ENCODE measurements at places on chromosomes 3 and 15.

DNA sequence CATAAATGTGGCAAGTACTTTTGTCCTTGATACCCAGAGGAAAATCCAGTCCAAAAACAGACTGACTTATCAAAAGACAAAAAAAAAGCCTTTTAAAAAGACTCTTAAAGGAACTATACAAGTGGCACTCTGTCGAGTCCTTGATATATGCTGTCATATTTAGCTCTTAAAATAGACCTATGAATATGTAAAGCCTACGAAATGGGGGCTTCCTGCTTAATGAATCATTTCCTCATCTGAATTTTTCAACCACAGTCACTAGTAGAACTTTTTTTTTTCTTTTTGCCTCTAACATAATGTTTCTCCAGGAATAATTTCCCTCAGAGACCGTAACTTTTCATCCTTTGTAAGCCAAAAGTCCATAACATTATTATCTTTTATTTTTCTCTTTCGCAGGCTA lies 95.8 kb downstream of the P3H2 start:
- DNase-seq: peak; percentile 13

DNA sequence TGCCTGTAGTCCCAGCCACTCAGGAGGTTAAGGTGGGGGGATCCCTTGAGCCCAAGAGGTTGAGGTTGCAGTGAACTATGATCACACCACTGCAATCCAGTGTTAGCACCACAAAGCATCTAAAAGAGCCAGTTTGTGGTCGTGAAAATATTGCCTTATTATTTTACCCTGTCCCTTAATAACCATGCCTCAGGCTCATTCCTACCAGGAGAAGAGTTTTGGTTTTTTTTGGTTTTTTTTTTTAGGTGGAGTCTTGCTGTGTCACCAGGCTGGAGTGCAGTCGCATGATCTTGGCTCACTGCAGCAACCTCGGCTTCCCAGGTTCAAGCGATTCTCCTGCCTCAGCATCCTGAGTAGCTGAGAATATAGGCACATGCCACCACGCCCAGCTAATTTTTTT lies 17.9 kb upstream of the AVEN start:
- peak; percentile 29 for DNase-seq

DNA sequence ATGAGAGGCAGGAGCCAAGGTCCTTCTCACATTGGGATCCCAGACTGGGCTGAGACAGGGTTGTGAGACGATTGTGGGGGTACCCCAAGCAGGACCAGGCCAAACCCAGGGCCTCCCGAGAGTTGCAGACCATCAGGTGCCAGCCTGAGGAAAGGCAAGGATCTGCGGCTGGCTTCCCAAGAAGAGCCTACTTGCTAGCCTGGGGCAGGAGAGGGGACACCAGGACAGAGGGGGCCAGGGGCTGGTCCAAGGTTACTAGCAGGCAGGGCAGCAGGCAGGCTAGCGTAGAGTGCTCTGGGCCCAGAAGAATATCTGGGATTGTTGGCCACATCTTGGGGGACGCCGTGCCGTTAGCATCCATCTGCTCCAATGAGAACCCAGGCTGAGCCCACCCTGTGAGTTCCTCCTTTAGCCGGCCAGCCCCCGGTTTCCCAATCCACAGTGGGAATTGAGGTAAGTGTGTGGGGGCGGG lies 546 bp downstream of the CISH start:
- DNase-seq: no peak

GRCh38 chr15:93080451-93080850 lies 8.6 kb downstream of the RGMA start:
- no peak for DNase-seq

DNA sequence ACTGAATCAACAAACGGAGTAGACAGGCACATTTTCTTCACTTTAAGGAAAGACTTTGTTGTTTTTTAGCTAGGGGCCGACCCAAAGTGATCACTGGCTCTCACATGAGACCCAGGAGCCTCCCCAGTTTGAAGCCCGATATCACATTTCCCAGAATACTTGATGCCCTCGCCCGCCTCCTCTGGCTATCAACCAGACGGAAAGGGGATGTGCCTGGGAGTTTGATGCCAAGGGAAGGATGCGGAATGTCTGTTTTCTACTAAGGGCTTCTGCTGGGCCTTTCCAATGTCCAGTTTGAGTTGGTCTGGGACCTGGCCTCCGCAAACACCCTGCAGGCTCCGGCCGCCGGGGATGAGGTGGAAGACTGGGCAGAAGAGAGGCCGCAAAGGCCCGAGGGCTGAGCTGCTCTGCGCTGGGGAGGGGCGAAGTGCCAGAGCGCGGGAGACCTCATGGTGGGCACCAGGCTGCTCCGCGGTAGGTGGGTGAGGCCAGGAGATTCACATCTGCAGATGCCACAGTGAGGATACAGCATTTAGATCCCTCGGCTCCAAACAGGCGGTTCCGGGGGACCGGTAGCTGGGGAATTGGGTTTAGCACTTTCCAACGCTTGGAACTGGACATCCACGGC lies 491 bp upstream of the ZNF774 start:
- no peak for DNase-seq

- DNase-seq: no peak
These were observed 561.2 kb upstream of the ALCAM start for GRCh38 chr3:104805508-104805907.

GRCh38 chr3:156378871-156379270 lies 176.0 kb downstream of the SSR3 start:
- DNase-seq: no peak

DNA sequence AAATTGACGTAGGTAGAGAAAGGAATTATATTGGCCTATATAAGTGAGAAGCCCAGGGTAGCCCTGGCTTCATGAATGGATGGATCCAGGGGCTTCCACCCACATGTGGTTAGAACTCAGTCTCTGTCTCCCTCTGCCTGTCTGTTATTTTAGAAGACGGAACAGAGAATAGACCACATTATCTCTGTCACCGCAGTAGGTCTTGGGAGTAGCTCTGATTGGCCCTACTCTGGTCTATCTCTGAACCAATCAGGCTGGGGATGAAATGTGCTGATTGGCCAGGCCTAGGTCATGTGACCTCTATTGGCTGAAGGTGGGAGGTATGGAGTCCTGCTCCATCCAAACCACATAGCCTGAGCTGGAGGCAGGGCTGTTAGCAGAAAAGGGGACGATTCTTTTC lies 143.0 kb upstream of the PRR23C start:
- no peak for DNase-seq

- no peak for DNase-seq
These were observed 200.8 kb upstream of the TMCO5A start for GRCh38 chr15:37733628-37734027.

GRCh38 chr3:139204728-139205127 lies 139.1 kb upstream of the MRPS22 start:
- DNase-seq: peak; percentile 82

DNA sequence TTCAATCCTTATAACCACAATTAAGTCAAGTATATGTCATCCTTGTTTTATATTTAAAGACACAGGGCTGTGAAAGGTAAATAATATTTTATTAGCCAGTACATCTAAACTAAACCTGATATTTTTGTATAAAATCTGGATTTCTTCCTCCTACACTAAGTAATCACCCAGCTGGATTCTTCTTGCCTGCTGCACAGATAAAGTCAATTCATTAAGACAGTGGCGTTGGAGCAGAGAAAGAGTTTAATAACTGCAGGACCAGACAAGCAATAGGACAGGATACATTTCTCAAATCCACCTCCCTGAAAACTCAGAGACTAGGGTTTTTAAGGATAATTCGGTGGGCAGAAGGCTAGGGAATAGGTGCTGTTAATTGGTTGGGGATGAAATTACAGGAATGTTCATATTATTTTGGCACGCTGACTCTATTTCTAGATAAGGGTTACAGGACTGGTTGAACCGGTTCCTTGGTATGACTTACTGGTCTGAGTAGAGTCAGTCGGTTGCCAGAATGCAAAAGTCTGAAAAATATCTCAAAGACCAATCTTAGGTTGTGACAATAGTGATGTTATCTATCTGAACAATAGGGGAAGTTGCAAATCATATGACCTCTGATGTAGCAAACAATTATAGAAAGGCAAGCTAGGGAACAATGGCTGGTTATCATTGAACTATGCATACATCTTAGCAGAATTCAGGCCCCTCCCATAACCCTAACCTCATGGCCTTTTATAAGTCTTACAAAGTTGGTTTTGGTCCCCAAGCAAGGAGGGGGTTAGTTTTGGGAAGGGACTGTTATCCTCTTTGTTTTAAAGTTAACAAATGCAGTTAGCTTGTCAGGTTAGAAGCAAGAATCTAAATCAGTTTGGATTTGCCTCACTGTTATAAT lies 244.8 kb downstream of the ALCAM start:
- no peak for DNase-seq

GRCh38 chr15:66753687-66754377 lies 51.8 kb downstream of the SMAD6 start:
- no peak for DNase-seq

GRCh38 chr3:8532251-8532871 lies 30.7 kb downstream of the LMCD1 start:
- peak; percentile 90 for DNase-seq

GRCh38 chr3:10000686-10001085 lies 14.0 kb upstream of the EMC3 start:
- DNase-seq: no peak

DNA sequence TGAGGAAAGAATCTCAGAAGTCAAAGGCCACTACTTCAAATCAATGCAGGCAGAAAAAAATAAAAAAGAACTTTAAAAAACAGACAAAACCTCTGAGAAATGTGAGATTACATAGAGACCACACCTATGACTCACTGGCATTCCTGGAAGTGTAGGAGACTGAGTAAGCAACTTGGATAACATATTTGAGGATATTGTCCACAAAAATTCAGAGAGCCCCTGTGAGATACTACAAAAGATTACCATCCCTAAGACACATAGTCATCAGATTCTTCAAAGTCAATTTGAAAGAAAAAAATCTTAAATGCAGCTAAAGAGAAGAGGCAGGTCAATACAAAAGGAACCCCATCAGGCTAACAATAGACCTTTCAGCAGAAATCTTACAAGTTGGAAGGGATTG lies 887.3 kb downstream of the NTRK3 start:
- peak; percentile 67 for DNase-seq

GRCh38 chr15:40334941-40335795 lies 5.6 kb downstream of the CCDC9B start:
- DNase-seq: no peak

DNA sequence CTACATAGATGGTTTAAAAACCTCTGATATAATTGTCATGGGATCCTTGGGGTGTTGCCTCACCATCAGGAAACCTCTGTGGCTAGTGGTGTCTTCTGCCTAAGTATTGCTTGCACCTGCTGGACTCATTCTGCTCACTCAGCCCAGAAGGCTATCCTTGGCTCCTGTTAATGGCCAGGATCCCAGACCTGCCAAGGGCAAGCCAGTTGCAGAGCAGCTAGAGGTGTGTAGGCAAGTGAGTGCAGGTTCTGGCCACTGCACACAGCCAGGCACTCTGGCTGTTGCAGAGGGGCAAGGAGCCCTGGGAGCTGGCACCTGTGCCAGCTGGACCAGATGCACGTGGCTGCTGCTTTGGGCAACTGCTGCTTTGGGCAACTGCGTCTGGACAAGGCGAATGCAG lies 1125.8 kb downstream of the SI start:
- DNase-seq: no peak

DNA sequence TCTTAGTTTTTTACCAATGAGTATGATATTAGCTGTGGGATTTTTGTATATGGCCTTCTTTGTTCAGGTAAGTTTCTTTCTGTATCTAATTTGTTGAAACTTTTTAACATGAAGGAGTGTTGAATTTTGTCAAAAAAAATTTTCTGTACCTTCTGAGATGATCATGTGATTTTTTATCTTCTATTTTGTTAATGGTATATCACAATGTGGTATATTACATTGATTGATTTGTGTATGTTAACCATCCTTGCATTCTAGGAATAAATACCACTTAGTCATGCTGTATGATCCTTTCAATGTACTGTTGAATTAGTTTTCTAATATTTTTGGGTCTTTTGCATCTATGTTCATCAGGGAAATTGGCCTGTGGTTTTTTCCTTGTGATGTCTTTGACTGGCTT lies 92.5 kb upstream of the MNS1 start:
- no peak for DNase-seq

- DNase-seq: peak; percentile 57
These were observed 280.7 kb downstream of the NFKBIZ start for GRCh38 chr3:102129760-102130608.

GRCh38 chr15:39729500-39729899 lies 53.1 kb downstream of the FSIP1 start:
- no peak for DNase-seq

DNA sequence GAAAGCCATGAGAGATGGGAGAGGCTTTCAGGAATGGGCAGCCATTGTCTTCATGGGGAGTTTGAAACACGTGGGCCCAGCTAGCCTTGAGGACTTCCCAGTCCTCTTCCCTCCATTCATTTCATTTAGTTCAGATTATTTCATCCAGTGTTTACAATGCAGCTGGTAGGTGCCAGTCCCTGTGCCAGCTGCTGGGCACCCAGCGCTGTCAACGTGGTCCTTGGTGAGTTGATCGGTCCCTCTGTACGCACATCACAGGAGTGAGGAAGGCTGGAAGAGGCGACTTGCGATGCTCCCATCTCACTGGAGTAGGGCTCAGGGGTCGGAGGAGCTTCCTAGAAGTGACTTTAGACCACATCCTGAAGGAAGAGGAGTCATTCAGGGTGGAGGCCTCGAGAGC lies 206.4 kb upstream of the BHLHE40 start:
- no peak for DNase-seq

GRCh38 chr15:89649716-89650115 lies 5.6 kb downstream of the KIF7 start:
- no peak for DNase-seq

DNA sequence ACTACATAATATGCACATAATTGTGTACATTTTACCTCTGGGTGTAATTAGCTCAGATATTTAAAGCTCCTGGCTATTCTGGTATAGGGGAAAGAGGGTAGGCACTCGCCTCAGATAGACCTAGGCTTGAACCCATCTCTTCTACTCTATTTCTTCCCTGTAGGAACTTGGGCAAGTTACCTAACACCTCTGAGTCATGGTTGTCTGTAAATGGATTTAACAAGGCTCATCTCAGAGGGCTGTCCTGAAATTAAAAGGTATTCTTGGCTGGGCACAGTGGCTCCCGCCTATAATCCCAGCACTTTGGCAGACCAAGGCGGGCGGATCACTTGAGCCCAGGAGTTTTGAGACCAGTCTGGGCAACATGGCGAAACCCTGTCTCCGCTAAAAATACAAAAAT lies 30.7 kb downstream of the NANOGP8 start:
- DNase-seq: no peak

- DNase-seq: no peak
These were observed 736.5 kb upstream of the CFAP20DC start for GRCh38 chr3:59786374-59786773.

- DNase-seq: peak; percentile 81
These were observed 6.3 kb upstream of the CDC25A start for GRCh38 chr3:48194446-48195071.

GRCh38 chr3:38404286-38404685 lies 49.4 kb upstream of the ACVR2B start:
- peak; percentile 89 for DNase-seq

DNA sequence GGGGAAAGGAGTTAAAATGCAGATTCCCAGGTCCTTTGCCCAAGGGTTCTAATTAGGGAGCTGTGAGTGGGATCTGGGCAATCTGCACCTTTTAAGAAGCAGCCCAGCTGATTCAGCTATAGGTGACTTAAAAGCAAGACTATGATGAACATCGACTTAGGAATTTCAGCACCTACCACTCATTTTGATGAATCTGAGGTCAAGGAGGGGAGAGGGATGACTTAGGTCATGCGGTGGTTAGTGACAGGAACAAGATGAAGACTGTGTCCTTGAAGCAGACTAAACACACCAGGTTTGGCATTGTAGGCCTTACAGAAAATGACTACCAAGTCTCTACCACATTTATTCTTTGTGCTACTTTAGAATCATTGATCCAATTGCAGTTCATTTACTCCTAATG lies 196.3 kb downstream of the DTWD1 start:
- DNase-seq: no peak
